Activated T-helper 1 cell treated with anti-CD3 and anti-CD28 coated beads, Interleukin-12 subunit alpha, Interleukin-12 subunit beta, Interleukin-2, Interleukin-4 antibody, amounts not matched to agents 30 ng/mL and 10 ng/mL and 1 ng/mL, durations not matched to agents 14 hours and 24 hours and 36 hours (primary cell): ENCODE measurements at places on chromosomes 3 and 15. TPM values are rescaled to one million over a fixed set of nuclear protein-coding genes. Genes with fewer than 3 reads are reported as not detected.

- DNase-seq, result no peak
Observed at GRCh38 chr15:29099131-29099880, 170.3 kb downstream of the NSMCE3 start.

FOXB1 gene
- 1.2 and 1.3 TPM in 2 replicates for total RNA-seq

- DNase-seq, result no peak
Observed at GRCh38 chr3:30654269-30654668, 47.9 kb downstream of the TGFBR2 start.

DNA sequence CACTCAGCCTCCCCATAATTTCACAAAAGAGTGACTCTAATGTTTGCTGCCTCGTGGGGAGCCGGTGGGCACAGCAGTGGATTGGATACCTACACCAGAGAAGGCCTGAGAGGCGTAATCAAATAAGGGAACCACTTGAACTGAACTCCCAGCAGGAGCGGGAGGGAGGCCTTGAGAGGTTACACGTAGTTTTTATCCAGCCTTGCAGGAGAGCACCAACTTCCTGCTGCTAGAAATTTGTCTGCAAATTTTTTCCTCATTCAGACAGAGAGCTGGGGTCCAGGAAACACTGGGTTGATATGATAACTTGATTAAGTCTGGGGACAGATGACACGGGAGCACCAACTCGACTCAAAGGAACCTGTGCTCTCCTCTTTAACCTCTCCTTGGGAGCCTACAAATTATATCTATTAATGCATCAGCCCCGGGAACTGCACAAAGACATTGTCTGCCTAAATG is 69.8 kb downstream of the HES1 start:
- no peak for DNase-seq

DNA sequence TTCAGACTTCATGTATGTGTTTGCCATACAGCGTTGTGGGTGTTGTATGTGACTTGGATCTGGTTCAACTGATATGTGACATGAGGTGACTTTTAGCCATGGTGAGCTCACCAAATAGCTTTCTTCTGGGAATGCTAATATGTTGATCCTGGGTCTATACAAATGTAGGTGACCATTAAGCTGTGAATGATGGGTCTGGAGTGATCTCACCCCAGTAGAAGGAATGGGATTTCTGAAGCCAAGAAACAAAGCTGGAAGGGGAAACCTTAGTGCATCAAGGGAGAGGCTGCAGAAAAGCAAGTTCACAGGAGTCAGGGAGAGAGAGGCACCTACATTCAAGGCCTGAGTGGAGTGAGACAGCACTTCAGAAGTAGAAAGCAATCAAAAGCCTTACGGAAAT is 421.0 kb upstream of the THRB start:
- no peak for DNase-seq

TMEM40 gene
- not detected in 2 replicates for total RNA-seq

MYH15 gene
- total RNA-seq, result 0.10 and 0.12 TPM in 2 replicates

GRCh38 chr3:118802325-118803095 is 232.1 kb downstream of the IGSF11 start:
- no peak for DNase-seq

ZBBX gene
- not detected in 2 replicates for total RNA-seq

PFKFB4 gene
- total RNA-seq, result 11.7 and 15.5 TPM in 2 replicates

SH2D7 gene
- total RNA-seq, result not detected in 2 replicates

DNA sequence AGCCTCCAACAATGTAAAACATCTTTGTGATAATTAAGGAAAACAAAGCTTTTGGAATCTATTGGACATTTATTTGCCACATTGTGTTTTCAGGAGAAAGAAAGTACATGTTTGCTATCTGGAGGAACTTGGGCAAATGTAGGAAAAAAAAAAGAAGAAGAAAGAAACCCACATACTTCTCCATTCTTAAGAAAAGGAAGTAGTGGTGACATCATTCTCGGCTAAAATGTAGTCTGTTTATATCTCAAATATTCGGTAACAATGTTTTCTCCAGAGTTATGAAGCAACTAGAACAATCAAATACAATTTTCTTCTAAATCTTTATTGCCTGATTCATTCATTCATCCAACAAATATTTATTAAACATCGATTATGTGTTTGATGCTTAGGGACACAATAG is 2.3 kb upstream of the TGFBR2 start:
- no peak for DNase-seq

- no peak for DNase-seq
Observed at GRCh38 chr3:72223116-72223515, 438.2 kb upstream of the PROK2 start.
